Neural progenitor cell (in vitro differentiated cells): ENCODE measurements at places on chromosomes 1 and 21. TPM values are rescaled to one million over a fixed set of nuclear protein-coding genes. Genes with fewer than 3 reads are reported as not detected.

GRCh38 chr1:207084232-207084631 is 4.4 kb upstream of the C4BPB start:
- H3K27ac ChIP-seq, result no peak overlapping the region
- no peaks in the 10 kb centered on the region for H3K27me3 ChIP-seq
- no peak for DNase-seq
- no peak overlapping the region for H3K4me3 ChIP-seq
- no peaks in the 10 kb centered on the region for H3K36me3 ChIP-seq

GRCh38 chr1:206570529-206570928 is 41.7 kb downstream of the EIF2D start:
- no peak overlapping the region for H3K4me3 ChIP-seq
- H3K27me3 ChIP-seq, result no peaks in the 10 kb centered on the region
- peaks cover 7% of the 10 kb centered on the region for H3K4me1 ChIP-seq
- DNase-seq, result no peak
- H3K36me3 ChIP-seq, result no peaks in the 10 kb centered on the region

- no peaks in the 10 kb centered on the region for H3K27me3 ChIP-seq
- H3K36me3 ChIP-seq, result no peaks in the 10 kb centered on the region
- DNase-seq, result no peak
- H3K4me3 ChIP-seq, result no peak overlapping the region
- no peak overlapping the region for H3K27ac ChIP-seq
Observed at GRCh38 chr1:174352883-174353608, 94.7 kb upstream of the GPR52 start.

DNA sequence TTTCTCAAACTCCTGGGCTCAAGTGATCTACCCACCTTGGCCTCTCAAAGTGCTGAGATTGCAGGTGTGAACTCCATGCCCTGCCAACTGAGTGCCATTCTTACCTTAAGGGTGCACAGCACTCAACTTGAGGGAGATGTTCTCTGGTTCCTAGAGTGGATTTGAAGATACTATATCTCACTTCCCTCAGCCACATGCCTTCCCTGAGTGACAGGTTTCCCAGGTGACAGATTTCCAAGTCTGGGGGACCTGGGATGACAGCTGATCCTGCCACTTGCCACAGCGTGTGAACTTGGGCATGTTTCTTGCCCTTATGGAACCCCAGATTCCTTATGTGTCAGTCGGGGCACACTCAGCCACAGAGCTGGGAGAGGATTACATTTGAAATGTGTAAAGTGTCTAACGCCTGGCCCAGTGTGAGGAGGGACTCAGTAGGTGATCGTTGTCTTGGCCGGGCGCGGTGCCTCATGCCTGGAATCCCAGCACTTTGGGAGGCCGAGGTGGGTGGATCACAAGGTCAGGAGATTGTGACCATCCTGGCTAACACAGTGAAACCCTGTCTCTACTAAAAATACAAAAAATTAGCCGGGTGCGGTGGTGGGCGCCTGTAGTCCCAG is 29.6 kb upstream of the BTG2 start:
- no peaks in the 10 kb centered on the region for H3K36me3 ChIP-seq
- H3K27ac ChIP-seq, result no peak overlapping the region
- peaks cover 30% of the 10 kb centered on the region for H3K4me1 ChIP-seq
- no peak overlapping the region for H3K4me3 ChIP-seq
- DNase-seq, result no peak
- H3K27me3 ChIP-seq, result peaks cover 12% of the 10 kb centered on the region

GRCh38 chr1:19149736-19150135 is 60.3 kb downstream of the UBR4 start:
- H3K4me1 ChIP-seq, result no peaks in the 10 kb centered on the region
- DNase-seq, result no peak
- no peak overlapping the region for H3K27ac ChIP-seq
- H3K4me3 ChIP-seq, result no peak overlapping the region
- H3K36me3 ChIP-seq, result peaks cover 27% of the 10 kb centered on the region

The PADI3 gene
- total RNA-seq, result 1.0 and 2.0 TPM in 2 replicates
